ENCODE measurements at places on chromosomes 4 and X.

DNA sequence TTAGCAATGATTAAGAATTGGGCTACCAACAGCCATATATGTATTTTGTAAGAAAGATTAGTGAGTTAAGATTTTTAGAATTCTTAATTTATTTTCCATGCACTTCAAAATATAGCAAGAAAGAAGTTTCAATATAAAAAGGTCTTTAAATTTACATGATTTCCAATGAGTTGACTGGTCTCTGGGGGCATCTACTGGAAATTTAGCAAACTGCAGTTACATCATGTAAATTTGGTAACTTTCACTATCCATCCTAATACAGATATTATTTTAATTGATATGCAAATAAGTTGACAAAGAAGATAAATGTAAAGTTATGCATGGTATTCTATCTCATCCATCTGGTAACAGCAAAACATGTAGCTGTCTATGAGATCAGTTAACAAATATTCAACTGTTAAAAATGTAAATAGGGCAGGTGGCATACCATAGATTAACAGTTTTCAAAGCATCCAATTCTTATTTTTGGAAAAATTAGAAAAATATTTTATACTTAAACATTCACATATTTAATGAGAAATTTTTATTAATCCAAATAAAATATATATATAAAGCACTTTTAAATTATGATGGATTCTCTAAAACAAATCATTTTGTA is 29.1 kb downstream of the TTC29 start:
- peak; percentile 4 for DNase-seq

GRCh38 chrX:10158279-10159144 is 1.7 kb downstream of the CLCN4 start:
- no peak for DNase-seq

GRCh38 chrX:98924511-98924910 is 1485.6 kb downstream of the PCDH19 start:
- no peak for DNase-seq

DNA sequence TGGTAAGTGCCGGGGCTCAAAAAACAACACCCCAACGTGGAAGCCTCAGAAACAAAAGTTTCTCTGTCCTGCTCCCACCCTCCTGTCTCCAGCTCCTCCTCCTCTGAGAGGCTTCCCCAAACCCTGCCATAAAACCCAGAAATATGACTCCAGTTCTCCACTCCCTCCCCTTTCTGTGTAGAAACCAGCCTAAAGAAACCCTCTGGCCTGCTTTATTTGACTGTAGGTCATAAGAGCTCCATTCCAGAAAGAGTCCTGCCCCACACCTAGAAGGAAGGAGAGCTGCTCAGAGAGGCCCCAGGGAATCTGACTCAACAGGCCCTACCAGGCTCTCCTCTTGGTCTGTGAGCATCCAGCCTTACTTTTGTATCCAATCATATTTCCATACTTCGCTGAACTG is 872 bp upstream of the S100P start:
- DNase-seq = no peak
